ENCODE measurements at places on chromosomes 13 and 19.

- H3K27me3 ChIP-seq = no peaks in the 10 kb centered on the region
- no peak for DNase-seq
- no peak overlapping the region for H3K27ac ChIP-seq
- peaks cover 2% of the 10 kb centered on the region for H3K4me1 ChIP-seq
Measured at GRCh38 chr13:97285221-97285955, 63.3 kb downstream of the MBNL2 start.

DNA sequence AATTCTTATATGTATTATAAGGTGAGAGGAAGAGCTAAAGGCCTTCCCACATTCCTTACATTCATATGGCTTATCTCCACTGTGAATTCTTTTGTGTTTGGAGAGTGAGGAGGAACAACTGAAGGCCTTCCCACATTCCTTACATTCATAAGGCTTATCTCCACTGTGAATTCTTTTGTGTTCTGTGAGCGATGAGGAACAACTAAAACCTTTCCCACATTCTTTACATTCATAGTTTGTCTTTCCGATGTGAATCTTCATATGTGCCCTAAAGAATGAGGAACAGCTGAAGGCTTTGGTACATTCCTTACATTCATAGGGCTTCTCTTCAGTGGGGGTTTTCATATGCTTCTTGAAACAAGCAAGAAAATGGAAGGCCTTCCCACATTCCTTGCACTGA is 13.3 kb downstream of the ZNF699 start:
- no peak overlapping the region for H3K27ac ChIP-seq
- no peaks in the 10 kb centered on the region for H3K4me1 ChIP-seq
- no peak for DNase-seq
- peak overlapping the region; percentile 28 for H3K4me3 ChIP-seq

DNA sequence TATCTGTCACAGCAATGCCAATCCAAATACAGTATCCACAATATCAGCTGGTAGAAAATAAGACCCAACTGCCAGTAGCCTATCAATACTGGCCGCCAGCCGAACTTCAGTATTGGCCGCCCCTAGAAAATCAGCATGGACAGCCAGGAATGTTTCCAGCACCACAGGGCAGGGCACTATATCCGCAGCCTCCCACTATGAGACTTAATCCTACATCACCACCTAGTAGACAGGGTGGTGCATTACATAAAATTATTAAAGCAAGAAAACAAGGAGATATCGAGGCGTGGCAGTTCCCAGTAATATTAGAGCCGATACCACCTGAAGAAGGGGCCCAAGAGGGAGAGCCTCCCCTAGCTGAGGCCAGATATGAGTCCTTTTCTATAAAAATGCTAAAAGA is 111.3 kb downstream of the ZNF486 start:
- DNase-seq = no peak
- H3K27ac ChIP-seq = no peak overlapping the region
- H3K4me1 ChIP-seq = no peaks in the 10 kb centered on the region

- no peak overlapping the region for H3K27ac ChIP-seq
- H3K27me3 ChIP-seq = no peaks in the 10 kb centered on the region
- no peak overlapping the region for H3K4me3 ChIP-seq
- H3K36me3 ChIP-seq = peaks cover 25% of the 10 kb centered on the region
- no peaks in the 10 kb centered on the region for H3K4me1 ChIP-seq
Measured at GRCh38 chr13:98834254-98834960, 81.9 kb upstream of the SLC15A1 start.

GRCh38 chr13:91313103-91313502 is 34.4 kb upstream of the MIR17HG start:
- no peak for DNase-seq
- H3K4me1 ChIP-seq = no peaks in the 10 kb centered on the region
- no peaks in the 10 kb centered on the region for H3K36me3 ChIP-seq

DNA sequence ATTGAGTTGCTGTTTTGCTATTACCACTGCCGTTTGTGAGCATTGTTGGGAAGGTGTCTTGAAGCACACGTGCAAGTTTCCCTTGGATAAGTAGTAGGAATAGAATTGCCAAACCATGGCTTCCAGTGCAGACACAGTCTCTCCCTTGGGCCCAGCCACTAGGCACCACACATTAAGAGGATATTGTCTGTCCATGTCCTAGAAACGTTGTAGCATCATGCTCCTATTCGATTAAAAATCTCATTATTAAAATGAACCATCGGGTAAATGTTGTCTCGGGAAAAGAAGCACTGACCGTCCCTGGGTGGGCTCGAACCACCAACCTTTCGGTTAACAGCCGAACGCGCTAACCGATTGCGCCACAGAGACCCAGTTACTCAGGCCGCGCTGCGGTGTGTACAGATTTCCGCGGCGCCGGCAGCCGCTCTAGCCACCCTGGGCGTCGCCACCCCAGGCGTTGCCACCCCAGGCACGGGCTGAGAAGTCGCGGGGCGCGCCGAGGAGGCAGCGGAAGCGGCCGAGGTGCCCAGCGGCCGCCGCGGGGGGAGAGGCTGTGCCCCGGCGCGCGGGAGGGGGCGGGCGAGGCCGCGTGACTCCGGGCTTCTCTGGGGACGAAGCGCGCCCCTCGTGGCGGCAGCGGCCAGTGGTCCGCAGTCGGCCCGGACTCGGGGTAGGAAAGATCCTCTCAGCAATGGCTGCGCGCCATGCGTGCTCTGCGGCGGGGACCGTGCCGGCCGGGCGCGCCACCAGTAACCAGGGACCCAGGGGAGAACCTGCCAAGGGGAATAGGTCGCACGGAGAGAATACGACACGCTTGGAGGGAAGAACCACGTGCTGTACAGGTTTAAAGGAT is 56.2 kb downstream of the USPL1 start:
- no peaks in the 10 kb centered on the region for H3K36me3 ChIP-seq
- peak overlapping the region; percentile 87 for H3K4me3 ChIP-seq
- peak overlapping the region; percentile 57 for H3K27ac ChIP-seq
- H3K27me3 ChIP-seq = no peaks in the 10 kb centered on the region

DNA sequence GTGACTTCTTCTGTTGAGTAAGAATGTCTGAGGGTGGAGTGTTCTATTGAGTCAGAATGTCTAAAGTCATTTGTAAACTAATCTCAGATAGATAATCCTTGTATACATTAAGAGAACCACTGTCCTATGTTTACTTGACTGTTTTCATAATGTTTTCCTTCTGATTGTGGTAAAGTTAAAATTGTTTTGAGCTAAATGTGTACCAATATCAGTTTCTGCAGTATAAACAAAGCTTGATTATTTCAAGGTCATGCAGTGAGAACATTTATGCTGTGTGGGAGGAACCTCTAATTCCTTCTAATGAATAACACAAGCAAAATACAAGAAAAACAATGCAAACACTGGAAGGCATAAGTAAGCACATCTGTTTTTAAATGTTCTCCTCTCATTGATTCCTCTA is 434.6 kb downstream of the FGF14 start:
- H3K36me3 ChIP-seq = no peaks in the 10 kb centered on the region
- H3K4me3 ChIP-seq = no peak overlapping the region
- no peaks in the 10 kb centered on the region for H3K4me1 ChIP-seq

DNA sequence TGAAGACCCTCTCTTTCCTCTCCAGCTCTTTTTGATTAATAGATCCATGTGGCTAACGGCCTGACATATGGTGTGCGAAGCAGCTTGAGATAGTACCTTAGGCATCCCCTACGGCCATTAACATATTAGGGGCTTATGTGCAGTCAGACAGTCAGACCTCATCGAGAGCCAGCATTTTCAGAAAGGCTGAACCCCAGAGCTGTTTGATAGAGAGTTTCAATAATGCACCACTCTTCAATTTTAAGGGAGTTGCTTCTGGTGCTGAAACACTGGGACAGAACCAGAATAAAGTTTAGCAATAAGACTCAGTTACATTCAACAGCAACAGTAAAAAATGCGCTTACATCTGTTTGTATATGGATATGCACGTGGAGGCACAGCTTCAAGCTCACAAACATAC is 10.8 kb downstream of the POU4F1 start:
- peaks cover 9% of the 10 kb centered on the region for H3K4me1 ChIP-seq
- H3K27me3 ChIP-seq = peaks cover 77% of the 10 kb centered on the region
- H3K4me3 ChIP-seq = no peak overlapping the region
- no peak for DNase-seq
- no peaks in the 10 kb centered on the region for H3K36me3 ChIP-seq
- no peak overlapping the region for H3K27ac ChIP-seq

- H3K36me3 ChIP-seq = peaks cover 38% of the 10 kb centered on the region
- DNase-seq = no peak
Measured at GRCh38 chr13:60492187-60492586, 95.2 kb downstream of the TDRD3 start.

DNA sequence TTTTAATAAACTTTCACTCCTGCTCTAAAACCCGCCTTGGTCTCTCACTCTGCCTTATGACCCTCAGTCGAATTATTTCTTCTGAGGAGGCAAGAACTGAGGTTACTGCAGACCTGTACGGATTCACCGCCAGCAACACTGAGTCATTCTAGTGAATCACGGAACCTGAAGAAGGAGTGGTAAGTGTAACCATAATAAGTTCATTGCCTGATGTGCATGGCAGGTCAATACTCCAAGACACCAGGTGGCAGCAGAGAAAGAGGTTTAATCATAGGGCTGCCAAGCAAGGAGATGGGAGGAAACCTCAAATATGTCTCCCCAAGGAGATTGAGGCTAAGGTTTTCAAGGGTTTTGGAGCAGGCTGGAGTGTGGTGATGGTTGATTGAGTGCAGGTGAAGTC is 204.3 kb upstream of the IPO5 start:
- no peaks in the 10 kb centered on the region for H3K36me3 ChIP-seq
- DNase-seq = no peak
- no peaks in the 10 kb centered on the region for H3K4me1 ChIP-seq
- no peak overlapping the region for H3K4me3 ChIP-seq

GRCh38 chr13:30329009-30329585 is 21.7 kb upstream of the KATNAL1 start:
- no peak overlapping the region for H3K4me3 ChIP-seq
- no peak overlapping the region for H3K27ac ChIP-seq
- DNase-seq = no peak
- H3K27me3 ChIP-seq = no peaks in the 10 kb centered on the region
- H3K4me1 ChIP-seq = no peaks in the 10 kb centered on the region
